Bladder microvascular endothelial cell (primary cell): ENCODE measurements at places on chromosomes 1 and 21. TPM values are rescaled to one million over a fixed set of nuclear protein-coding genes. Genes with fewer than 3 reads are reported as not detected.

The RNU1-3 gene
- 509 and 6,751 TPM in 2 replicates for total RNA-seq

The SYNC gene
- total RNA-seq: 13.0 and 22.1 TPM in 2 replicates

The MIXL1 gene
- total RNA-seq: 0.06 TPM in 1 of 2 replicates, not detected in the other

The SYT11 gene
- total RNA-seq: 25.9 and 59.6 TPM in 2 replicates

The PKP1 gene
- 0.16 and 1.3 TPM in 2 replicates for total RNA-seq

The CENPL gene
- 10.3 and 15.2 TPM in 2 replicates for total RNA-seq

The TTC24 gene
- not detected in 2 replicates for total RNA-seq

The PDC gene
- not detected in 2 replicates for total RNA-seq

The LCE2B gene
- total RNA-seq: not detected in 2 replicates

The TNN gene
- total RNA-seq: not detected in 2 replicates

The DAB1 gene
- total RNA-seq: not detected in 2 replicates

The CA6 gene
- total RNA-seq: not detected in 2 replicates

The SHE gene
- 59.3 and 71.6 TPM in 2 replicates for total RNA-seq

The CZIB gene
- total RNA-seq: 34.8 and 53.4 TPM in 2 replicates

The FCRLA gene
- total RNA-seq: 0.06 and 0.49 TPM in 2 replicates

The AIRE gene
- not detected in 2 replicates for total RNA-seq

The PCAT6 gene
- total RNA-seq: not detected in 2 replicates

The SELL gene
- 0.31 and 0.32 TPM in 2 replicates for total RNA-seq

The OPRD1 gene
- total RNA-seq: under 0.01 TPM in 1 of 2 replicates, not detected in the other

The CNR2 gene
- total RNA-seq: not detected in 2 replicates

The FNDC5 gene
- total RNA-seq: 0.81 and 2.7 TPM in 2 replicates

The CELF3 gene
- total RNA-seq: not detected in 2 replicates

The B3GALT5 gene
- total RNA-seq: under 0.01 and 0.06 TPM in 2 replicates

The FOXO6 gene
- total RNA-seq: not detected in 2 replicates

The NTMT2 gene
- total RNA-seq: not detected in 2 replicates

The PPFIA4 gene
- under 0.01 and 0.25 TPM in 2 replicates for total RNA-seq

The CADM3 gene
- under 0.01 and 0.06 TPM in 2 replicates for total RNA-seq

The KDM5B gene
- total RNA-seq: 37.4 and 103 TPM in 2 replicates

The PDPN gene
- 0.49 and 155 TPM in 2 replicates for total RNA-seq

The KRTAP7-1 gene
- not detected in 2 replicates for total RNA-seq

The DENND2C gene
- 0.49 and 2.0 TPM in 2 replicates for total RNA-seq

The SMCP gene
- not detected in 2 replicates for total RNA-seq

The PADI4 gene
- total RNA-seq: not detected in 2 replicates

The TNFRSF18 gene
- 1.0 TPM in 1 of 2 replicates, not detected in the other for total RNA-seq

The ANKRD65 gene
- 0.25 and 0.32 TPM in 2 replicates for total RNA-seq

The UMODL1 gene
- total RNA-seq: not detected in 2 replicates

The NBL1 gene
- total RNA-seq: 50.2 and 178 TPM in 2 replicates

The MYOC gene
- not detected in 2 replicates for total RNA-seq

The CFAP74 gene
- total RNA-seq: not detected in 2 replicates

The CLCA1 gene
- total RNA-seq: not detected in 2 replicates

The S100A12 gene
- total RNA-seq: not detected in 2 replicates

The CELA2A gene
- not detected in 2 replicates for total RNA-seq

The OR2T6 gene
- not detected in 2 replicates for total RNA-seq

The FCMR gene
- not detected in 2 replicates for total RNA-seq

The LCA5L gene
- total RNA-seq: 0.32 and 0.57 TPM in 2 replicates

The CHTOP gene
- total RNA-seq: 20.4 and 43.0 TPM in 2 replicates

The NBPF6 gene
- not detected in 2 replicates for total RNA-seq

The FCAMR gene
- total RNA-seq: not detected in 2 replicates

The RHBDL2 gene
- total RNA-seq: 0.16 and 0.63 TPM in 2 replicates

The IFNLR1 gene
- not detected in 2 replicates for total RNA-seq

The MSH4 gene
- total RNA-seq: under 0.01 and 0.25 TPM in 2 replicates

The KIF14 gene
- total RNA-seq: 4.5 and 7.9 TPM in 2 replicates

The FTCD gene
- 0.16 TPM in 1 of 2 replicates, not detected in the other for total RNA-seq

The FAF1 gene
- 20.6 and 57.6 TPM in 2 replicates for total RNA-seq

The KRTAP10-4 gene
- not detected in 2 replicates for total RNA-seq

The RAP1GAP gene
- total RNA-seq: under 0.01 and 0.31 TPM in 2 replicates

The SPRR2A gene
- not detected in 2 replicates for total RNA-seq

The SPRR1A gene
- not detected in 2 replicates for total RNA-seq
